ENCODE measurements at places on chromosomes 3 and 15. TPM values are rescaled to one million over a fixed set of nuclear protein-coding genes. Genes with fewer than 3 reads are reported as not detected.
A peak's percentile ranks its signal among the peaks of the same experiment; 100 is the strongest.

CFAP161 gene
- total RNA-seq, result 0.15 TPM

TMEM266 gene
- total RNA-seq, result 0.91 TPM

PLCH1 gene
- 3.8 TPM for total RNA-seq

GOLGA6L7 gene
- total RNA-seq, result not detected

- peak; percentile 56 for DNase-seq
Observed at GRCh38 chr3:17894434-17895060, 152.1 kb upstream of the TBC1D5 start.

- no peak for DNase-seq
Observed at GRCh38 chr15:68565234-68565633, 13.6 kb upstream of the CORO2B start.

GRCh38 chr3:128854475-128854874 lies 24.9 kb upstream of the ACAD9 start:
- no peak for DNase-seq

DNA sequence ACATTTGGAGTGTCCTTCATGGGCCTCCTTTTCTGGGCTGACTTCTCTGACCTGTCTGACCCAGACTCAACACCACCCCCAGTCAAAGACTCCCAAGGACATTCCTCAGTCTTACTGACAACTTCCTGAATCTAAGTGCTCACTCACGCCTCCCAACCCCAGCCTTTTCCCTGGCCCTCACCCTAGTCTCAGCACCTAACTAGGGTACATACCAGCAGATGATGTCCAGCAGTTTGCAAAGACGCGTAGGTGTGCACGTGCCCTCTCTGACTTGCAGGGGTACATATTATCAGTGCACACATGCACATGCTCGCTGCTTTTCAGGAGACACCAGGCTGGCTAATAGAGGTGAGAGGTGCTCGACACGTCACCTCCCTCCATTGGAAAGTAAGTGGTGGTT lies 38.7 kb upstream of the SLCO2A1 start:
- no peak for DNase-seq

DNA sequence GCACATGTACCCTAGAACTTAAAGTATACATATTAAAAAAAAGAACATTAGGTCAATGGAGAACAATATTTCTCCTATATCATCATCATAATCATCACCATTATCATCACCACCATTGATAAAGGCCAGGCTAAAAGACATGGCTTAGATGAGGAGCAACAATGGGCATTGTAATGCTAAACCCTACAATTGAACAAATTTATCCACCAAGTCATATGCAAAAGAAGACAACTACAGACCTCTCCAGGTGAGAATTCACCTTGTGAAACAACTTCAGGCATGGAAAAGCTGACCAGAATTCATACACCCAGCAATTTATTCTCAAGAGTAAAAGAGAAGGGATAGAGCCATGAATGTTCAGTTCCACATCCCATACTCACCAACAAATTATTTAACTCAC lies 46.3 kb upstream of the BBX start:
- no peak for DNase-seq

DNA sequence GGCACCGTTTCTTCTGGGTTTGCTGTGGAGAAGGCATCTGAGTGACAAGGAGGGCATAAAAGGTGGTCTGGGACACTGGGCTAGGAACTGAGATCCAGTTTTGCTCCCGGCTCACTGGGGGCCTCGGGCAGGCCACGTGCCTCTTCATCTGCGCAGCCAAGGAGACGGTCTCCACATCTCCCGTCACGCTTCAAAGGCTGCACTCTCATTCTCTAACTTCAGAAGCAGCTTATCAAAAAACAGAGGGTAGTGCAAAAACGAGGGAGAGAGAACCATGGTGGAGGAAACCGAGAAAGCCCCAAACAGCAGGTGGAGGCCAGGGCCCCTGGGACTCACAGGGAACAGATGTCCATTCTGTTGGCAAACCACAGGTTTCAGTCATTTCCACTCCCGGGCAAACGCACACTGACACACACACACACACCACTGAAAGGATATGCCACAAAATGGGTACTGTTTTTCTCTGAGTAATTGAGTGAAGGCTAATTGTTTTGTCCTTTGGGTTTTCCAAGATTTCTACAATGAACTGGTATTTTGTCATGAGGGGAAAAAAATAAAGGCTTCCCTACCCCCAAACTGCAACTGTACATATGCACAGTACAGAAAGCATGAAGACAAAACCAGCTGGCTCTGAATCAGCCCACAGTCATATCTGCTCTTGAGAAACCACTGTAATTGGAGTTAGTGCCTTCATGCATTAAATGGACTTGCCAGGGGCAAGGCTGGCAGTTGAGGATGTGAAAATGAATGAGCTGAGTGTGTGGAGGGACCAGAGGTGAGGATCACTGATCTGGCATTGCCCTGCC lies 71.9 kb downstream of the MGLL start:
- no peak for DNase-seq

- no peak for DNase-seq
Observed at GRCh38 chr3:45218578-45219390, 7.3 kb downstream of the TMEM158 start.

DNA sequence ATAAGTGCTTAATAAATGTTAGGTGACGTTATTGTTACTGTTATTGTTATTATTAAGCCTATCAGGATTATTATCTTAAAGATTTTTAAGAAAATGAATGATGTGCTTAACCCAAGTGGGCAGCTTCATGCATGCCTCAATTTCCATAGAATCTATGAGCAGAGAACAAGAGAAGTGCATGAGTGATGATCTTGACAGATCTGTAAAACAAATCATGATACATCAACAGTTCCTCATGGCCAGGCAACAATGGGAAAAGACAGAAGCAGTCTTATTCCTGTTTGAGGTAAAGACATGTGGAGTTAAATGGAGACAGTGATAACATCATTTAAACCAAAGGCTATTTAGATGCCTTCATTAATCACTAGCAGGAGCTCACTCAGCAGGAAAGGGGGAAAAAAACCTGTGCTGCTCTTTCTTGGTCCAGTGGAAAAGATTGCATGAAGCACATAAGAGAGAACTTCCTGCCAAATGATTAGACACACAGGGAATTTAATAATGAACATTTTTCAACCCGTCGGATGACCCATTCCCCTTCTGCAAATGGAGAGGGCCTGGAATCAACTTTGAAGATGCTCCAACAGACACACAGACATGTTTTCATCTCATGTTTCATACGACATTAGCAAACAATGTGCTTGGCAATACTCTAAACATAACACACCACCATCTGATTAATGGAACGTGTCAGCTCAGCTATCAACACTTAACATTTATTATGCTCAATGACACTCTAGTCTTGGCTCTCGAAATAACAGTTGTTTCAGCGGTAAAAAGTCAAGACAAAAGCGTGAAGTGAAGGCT lies 212.2 kb upstream of the LRRN1 start:
- no peak for DNase-seq

- DNase-seq, result no peak
Observed at GRCh38 chr15:42891569-42891968, 29.0 kb downstream of the TTBK2 start.

DNA sequence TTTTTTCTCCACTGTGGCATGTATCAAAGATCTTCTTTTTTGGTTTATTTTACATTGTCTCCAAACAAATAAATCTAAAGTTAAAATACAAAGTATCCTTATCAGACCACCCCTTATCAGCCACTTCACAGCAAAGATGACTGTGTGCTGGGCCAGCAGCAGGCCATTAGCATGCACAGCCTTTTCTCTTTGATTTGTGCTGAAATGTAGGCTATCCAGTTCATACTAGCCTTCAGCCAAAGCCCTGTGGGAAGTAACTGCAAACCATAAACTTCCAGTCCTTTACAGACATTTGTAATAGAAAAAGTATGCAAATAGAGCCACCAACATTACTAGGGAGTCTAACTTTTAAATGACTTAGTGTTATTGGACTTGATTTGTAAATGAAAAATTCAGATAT lies 816.3 kb downstream of the FHIT start:
- DNase-seq, result no peak

DNA sequence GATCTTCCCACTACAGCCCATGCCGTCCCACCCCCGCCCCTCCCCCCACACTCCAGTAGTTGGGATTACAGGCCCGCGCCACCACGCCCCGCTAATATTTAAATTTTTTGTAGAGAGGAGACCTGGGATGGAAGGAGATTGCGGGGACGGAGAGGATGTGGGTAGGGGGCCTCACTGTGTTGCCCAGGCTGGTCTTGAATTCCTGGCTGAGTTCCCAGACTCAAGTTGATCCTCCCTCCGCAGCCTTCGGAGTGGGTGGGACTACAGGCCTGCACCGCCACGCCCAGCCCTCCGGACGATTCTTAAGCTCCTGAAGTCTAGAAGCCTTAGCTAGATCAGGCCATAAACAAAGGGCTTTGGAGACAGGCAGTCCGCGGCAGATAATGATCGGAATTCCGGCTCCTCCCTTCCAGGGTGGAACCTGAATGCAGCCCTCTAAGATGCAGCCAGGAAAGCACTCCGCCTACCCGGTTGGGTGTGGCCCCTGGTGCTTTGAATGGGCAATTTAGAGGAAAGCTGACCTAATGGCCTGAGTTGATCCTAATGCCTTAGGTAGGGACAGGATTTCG lies at the start of gene DPPA2:
DPPA2 (minus strand) TSS at position 356 of the 569 bp plus-strand sequence. CDS start 1,975 bp downstream, outside the sequence.
- DNase-seq, result no peak

- no peak for DNase-seq
Observed at GRCh38 chr3:16455001-16455400, 58.5 kb downstream of the RFTN1 start.

DNA sequence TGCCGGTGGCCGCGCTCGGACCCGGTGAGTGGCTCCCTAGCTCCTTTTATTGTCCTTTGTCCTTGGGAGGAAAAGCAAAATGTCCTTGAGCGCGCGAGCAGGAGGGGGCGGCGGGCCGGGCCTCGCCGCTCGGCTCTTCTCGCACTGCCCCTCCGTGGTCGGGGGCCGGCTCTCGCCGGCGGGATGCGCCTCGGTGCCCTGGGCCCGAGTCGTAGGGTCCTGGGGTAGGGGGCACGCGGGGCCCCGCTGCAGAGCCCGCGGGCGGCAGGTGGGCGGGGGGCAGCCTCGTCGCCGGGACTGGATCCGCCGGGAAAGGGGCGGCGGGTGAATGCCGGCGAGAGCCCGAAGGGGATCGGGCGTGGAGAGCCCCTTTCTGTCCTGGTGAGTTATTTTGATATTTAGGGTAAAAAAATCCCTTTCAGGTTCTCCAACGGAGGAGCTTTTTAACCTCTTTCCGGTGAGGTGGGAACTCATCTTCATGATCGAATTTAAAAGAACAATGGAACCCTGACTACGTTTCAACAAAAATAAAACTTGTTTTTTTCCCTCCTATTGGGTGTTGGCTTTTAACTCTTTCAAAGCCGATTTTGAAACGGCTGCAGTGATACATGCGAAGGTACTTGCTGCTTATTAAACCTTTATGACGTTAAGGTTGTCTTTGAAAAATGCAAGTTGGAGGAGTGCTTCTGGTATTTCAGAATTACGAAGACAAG lies 16.8 kb upstream of the CHD2 start:
- DNase-seq, result no peak

DNA sequence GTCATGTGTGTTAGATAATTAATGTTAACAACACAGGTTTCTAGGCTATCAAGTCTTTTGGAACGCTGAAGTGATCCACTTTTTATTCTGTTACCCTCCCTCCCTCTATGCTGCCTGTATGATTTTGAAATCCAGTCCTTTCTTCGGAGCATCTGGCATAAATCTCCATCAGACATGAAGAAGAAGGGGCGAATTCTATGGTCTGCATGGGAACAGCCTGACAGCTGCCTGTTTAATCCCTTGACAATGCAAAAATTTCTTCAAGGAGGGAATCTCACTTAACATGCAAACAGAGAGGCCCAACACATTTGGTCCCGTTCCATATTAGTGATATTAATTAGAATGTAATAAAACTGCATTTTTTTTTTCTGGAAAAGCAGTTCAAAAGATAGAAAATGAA lies 145.2 kb downstream of the VGLL3 start:
- no peak for DNase-seq

DNA sequence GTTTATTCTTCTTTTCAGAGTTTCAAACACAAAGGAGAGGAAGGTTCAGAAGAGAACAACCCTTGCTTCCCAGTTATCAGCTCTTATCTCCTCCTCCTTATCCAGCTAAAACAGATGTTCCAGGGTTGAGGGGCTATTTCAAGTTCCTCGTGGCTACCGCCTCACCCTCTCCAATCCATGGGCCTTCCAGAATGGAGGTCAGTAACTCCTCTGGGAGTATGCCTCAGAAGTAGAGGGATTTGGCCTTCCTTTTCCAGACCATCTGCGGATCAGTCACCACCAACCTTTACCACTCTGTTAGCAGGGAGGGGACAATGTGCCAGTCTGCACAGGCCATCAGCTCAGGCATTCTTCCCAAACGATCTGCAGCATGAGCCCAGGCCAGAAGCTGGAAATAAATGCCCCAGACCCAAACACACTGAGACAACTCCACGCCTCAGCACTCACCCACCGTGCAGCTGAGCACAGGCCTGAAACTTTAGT lies 14.8 kb downstream of the HTR3C start:
- no peak for DNase-seq

DNA sequence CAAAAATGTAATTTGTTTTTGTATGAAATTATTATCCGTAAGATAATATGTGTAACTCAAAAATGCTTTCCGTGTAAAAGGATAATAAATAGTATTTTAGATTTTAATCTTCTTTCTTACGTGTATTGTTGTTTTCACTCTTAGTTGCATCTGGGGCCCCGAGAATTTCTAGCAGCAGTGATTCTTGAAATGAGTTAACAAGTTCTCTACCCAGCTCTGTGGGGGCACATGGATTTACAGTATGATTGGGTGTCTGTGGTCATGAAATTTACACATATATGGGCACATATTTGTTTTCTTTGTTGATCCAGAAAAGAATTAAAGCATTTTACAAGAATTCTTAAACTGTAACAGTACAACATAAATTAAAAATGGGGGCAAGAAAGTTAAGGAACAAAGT lies 145.9 kb upstream of the LRRFIP2 start:
- DNase-seq, result no peak

DNA sequence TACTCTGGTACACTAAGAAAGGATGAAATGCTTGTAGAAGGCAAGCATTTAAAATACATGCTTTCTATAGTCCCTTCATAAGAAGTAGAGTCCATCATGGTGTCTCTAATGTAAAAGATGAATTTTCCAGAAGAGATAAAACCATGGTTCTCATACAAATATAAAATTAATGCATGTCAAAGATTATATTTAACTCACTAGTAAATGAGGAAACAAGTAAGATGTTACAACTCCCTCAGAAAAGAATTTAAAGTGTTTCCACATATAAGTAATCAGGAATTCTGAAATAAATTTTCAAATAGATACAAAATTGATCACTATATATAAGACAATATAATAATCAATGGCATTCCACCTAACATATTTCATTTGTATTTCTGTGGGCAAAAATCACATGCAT lies 570.3 kb upstream of the CCDC54 start:
- no peak for DNase-seq
